Activated CD8-positive, alpha-beta memory T cell treated with anti-CD3 and anti-CD28 coated beads for 1 hour (primary cell): ENCODE measurements at places on chromosomes 5 and 9.
A peak's percentile ranks its signal among the peaks of the same experiment; 100 is the strongest.

- no peak for DNase-seq
Observed at GRCh38 chr9:101398930-101399642, 435 bp downstream of the ZNF189 start.

DNA sequence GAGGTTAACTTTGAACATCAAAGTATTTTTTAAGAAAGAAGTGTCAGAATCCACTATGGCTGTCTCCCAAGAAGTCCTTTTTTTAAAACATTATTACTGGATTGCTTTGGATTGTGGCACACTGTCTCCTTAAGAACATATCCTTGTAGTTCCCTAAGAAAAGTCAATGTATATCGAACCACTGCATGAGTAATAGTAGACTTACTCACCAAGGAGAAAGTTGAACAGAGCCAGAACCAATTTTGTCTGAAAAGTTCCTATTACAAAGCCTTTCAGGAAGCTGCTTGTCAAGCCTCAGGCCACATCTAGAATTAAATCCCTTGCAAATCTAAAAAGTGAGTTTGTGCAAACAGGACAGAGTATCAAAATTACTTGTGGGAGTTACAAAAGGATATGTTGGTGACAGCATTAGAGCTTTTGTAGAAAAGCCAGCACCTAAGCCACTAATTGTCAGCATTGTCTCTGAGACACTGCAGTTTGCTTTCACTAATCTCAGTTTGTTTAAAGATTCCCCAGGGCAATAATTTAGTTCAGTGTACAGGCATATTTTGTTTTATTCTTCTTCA lies 195.4 kb downstream of the MPDZ start:
- DNase-seq = no peak

DNA sequence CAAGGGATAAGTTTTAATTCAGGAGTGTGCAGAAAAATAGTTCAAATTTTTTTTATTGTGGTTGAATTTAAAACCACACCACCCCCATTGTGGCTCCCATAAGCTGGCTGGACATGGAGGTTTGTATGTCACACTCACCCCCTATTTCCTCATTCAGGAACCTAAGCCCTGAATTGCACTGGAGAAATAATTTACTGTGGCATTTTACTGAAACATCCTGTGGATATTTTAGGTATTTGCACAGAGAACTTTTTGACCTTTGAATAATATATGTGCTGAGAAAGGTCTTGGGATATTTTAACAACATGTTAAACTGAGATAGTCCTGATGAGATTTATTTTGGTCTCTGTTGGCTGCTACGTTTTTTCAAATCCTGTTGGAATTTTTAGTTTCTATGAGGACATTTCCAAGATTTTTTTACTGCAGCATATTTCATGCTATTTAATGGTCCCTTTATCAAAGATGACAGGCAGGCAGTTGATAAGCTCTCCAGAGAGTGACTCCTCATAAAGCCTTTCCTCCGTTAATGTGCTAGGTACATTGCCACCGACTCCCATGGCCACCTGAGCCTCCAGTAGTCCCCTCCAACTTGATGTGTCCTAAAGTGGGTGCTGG lies 51.2 kb upstream of the PALM2AKAP2 start:
- no peak for DNase-seq

DNA sequence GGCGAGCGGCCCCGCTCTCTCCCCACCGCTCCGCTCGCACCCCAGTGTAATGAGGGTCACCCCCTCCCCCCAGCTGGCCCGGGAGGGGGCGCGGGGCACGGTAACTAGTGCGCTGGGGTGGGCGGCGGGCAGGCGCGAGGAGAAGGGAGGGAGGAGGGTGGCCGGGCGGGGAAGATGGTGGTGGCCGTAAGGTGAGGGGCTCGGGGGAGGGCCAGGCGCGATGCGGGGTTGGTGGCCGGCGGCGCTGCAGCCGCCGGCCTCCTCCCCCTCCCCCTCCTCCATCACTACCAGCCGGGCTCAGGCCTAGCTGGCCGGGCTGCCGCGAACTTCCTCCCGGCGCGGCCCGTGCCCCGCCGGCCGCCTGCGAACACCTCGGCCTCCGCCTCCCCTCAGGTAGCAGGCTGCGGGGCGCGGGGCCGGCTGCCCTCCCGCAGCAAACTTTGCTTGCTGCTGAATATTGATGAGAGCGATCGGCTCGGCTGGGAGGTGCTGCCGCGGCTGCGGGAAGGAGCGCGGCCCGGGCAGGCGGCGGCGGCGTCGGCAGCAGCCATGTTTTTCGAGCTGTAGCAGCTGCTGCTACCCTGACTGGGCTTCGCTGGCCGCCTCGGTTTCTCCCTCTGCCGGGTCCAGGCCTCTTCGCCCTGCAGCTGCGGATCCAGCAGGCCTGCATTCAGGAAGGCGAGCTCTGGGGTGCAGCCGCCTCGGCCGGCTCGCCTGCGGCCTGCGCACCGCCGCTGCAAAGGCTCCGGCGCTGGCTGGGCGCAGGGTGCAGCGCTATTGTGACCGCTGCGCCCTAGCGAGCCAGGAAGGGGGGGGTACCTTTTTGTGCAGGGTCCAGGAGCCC lies 502 bp downstream of the NSD1 start:
- peak; percentile 17 for DNase-seq

GRCh38 chr9:85600675-85601263 lies 141.0 kb downstream of the AGTPBP1 start:
- no peak for DNase-seq

GRCh38 chr5:137695651-137696428 lies 40.0 kb downstream of the KLHL3 start:
- no peak for DNase-seq
